ENCODE measurements at places on chromosomes 7 and 10.
A peak's percentile ranks its signal among the peaks of the same experiment; 100 is the strongest.

DNA sequence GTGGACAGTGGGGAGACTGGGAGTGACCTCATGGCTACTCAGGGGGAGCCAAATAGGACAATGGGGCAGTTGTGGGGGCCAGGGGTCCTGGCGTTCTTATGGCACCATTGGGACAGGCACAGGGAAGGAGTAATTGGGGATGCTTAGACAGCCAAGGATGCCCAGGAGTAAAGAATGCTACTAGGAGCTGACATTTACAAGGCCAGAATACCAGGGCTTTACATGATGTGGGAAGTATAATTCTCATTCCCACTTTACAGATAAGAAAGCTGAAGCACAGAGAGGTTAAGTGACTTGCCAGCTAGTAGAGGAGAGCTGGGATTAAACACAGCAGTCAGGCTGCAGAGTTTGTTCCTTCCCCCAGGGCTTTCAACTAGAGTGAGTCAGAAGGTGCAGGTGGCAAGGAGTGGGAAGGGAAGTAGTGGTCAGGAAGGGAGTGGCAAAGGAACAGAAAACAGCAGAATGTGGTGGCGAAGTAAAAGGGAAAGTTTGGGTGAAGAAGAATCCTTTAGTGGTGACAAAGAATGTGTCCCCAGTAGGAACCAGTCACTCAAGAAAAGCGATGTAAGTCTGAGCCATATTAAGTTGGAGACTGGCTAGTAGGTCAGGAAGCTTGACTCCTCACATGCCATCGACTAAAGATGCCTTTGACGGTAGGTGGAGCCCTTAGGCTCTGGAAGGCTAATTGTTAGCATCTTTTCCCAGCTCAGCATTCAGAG lies 32.8 kb downstream of the CPVL start:
- peak; percentile 28 for DNase-seq

- DNase-seq: no peak
Observed at GRCh38 chr7:152564656-152565250, 111.2 kb downstream of the XRCC2 start.

GRCh38 chr10:76430061-76430645 lies 998.7 kb downstream of the LRMDA start:
- no peak for DNase-seq

GRCh38 chr7:27115221-27116026 lies 12.9 kb upstream of the HOXA2 start:
- DNase-seq: peak; percentile 46

- DNase-seq: no peak
Observed at GRCh38 chr7:158814637-158815036, 14.7 kb downstream of the ESYT2 start.

- no peak for DNase-seq
Observed at GRCh38 chr10:88908194-88908593, 28.1 kb downstream of the STAMBPL1 start.

DNA sequence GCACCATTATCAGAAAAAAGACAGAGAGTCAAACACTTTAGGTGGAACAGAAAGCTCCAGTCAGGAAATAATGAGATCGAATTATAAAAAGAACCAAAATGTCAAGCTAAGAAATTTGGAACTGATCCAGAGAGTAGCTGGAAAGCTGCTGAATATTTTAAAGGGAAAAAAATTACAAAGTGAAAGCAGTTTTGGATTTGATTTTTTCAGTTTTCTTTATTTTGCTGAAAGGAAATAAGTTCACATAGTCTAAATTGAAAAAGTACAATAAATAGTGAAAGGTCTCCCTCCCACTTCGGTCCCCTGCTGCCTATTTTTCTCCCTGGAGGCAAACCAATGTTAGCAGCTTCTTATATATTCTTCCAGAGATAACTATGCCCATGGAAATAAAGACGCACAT lies 11.3 kb upstream of the TOMM7 start:
- DNase-seq: no peak

DNA sequence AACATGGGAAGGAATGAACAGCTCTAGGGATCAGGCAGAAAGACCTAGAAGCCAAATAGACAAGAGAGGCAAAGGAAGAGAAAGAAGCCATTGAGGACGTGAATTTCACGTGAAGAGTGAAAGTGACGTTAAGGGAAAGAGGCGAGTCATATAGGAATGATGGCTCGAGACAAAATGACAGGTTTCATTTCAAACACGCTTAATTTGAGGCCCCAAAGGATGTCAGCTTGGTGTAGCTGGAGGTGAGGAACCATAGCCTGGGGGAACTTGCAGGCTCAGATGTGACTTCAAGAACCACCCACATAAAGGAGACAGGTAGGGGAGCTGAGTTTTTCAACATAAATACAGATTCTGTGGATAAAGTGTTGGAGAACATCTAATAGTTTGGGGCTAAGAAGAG lies 84.3 kb upstream of the ATP6V0A4 start:
- DNase-seq: no peak

DNA sequence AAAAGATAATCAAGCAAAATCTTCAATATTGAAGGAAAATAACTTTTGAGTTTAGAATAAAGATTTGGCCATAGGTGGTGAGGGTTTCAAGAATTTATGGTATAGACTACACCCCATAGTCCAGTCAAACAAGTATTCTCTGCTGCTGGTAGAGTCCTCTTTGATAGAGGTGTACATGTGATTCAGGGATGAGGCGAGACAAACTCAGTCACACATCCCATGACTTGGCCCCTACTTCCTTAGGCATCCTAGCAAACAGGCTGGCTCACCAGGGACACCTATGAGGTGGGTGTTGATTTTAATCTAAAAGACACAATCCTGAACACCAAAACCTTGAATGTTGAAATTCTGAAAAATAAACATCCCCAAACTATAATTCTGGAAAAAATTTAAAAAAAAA lies 78.1 kb upstream of the SLC25A13 start:
- DNase-seq: no peak

Measured in WTC11 (cell line).